ENCODE measurements at places on chromosomes 3 and 15.

GRCh38 chr3:127019449-127019848, 36.5 kb downstream of the PLXNA1 start:
- no peak for DNase-seq

DNA sequence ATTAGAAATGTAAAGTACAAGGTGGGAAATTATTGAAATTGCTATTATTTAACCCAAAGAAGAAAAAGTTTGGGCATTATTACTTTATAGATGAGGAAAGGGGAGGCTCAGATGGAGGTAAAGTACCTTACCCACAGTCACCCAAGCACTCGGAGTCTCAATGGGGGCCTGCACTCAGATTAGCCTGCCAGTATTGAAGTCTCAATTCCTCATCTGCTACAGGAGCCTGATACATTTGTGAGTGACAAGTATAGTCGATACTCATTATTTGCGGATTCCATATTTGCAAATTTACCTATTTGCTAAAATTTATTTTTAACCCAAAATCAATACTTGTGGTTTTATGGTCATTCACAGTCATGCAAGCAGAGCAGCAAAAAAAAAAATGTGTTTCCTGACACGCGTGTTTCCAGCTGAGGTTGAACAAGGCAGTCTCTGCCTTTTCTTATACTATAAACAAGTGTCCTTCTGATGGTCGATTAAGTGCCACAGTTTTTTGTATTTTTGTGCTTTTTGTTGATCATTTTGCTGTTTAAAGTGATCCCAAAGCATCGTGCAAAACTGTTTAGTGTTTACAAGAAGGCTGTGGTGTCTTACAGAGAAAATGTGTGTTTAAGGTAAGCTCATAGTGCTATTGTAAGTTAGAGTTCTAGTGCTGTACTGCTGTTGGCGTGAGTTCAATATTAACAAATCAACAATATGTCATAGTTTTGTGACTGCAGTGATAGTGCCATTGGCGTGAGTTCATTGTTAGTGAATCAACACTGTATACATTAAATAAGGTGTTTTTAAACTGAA, 48.0 kb downstream of the ARHGEF26 start:
- no peak for DNase-seq

- no peak for DNase-seq
Measured at GRCh38 chr3:188431553-188431952, 277.6 kb downstream of the LPP start.

GRCh38 chr3:126896067-126896441, 86.9 kb upstream of the PLXNA1 start:
- no peak for DNase-seq

DNA sequence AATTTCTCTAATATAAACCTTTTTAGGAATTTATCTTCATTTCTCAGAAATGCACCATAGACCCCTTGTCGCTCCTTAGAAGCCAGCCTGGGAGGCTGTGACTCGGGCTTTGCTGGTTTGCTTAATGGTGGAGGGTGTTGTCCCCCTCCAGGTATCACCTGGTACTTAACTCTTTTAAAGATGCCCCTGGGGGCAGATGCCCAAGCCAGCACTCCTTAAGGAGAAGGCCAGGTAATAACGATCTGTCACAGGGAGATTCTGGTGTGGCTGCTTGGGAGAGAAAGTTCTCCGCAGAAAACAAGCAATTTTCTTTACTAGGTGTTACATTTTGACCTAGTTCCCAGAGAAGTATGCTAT, 22.3 kb downstream of the EHD4 start:
- no peak for DNase-seq

DNA sequence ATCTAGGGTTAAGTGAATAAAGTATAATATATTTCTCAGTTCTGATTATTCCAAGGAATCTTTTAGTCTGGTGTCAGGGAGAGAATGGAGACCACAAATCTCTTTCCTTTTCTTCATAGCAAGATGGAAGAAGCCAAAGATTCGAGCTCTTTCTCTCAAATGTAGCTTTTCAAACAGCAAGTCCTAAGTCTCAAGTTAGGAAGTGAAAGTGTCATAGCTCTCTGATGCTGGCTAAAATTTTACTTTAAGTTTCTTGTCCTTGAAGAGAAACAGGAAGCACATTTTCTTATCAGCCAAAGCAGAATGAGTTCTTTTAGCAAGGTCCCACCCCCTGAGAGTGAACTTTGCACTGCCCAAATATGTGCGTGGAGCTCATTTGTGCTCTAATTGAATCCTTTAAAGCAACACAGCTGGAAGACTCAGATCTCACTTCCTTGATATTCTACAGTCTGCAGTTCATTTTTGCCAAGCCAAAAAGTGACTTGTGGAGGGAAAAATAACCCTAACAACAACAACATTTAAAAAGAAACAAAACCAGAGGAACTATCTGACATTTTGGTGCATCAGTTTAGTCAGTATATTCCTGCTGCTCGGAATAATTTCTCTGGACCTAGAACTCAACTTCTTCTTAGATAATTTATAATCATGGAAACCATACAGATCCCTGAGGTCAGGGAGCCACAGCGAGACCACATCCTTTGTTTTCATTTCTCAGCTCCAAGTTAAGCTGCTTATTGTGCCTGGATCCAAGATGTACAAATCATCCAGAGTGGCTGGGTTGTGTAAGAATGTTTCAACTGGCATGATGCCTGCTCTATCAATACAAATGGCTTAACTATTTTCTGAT, 238.7 kb upstream of the P2RY1 start:
- DNase-seq = peak; percentile 70

- DNase-seq = no peak
Measured at GRCh38 chr15:57692709-57693108, 13.8 kb upstream of the POLR2M start.

DNA sequence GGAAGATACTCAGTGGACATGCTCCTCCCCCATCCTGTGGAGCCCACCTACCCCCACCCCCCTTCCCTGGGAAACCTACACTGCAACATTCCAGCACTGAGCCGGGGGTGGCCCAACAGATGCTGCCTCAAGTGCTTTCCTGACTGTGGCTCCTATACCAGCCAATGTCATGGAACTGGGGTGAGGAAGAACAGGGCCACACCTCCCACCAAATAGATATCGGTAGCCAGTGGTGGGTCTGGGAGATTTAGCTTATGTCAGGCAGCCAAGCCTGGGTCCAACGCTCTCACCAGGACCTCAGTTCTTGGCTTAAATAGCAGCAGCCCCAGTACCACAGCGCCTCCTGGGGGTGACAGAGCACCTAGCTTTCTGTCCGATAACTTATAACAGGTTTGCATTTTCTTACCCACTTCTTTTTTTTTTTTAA, 30.3 kb downstream of the CDC25A start:
- DNase-seq = peak; percentile 70

DNA sequence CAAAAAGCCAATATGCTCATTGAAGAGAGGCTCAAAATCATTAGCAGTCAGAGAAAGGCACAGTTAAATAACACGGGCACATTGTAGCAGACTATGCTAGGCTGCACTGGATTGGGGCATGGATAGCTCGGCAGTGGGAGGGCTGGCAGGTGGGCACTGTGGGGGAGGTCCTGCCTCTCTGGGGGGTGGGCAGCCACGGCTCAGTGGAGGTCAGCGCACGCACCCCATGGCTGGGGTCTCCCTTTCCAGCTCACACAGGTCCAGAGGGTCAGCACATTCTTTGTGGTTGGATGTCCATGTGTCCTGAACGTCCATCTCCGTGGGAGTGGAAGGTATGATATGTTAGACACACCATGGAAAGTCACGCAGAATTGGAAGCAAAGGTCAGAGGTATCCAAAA, 18.4 kb upstream of the MGLL start:
- no peak for DNase-seq

GRCh38 chr3:190139365-190139764, 18.7 kb upstream of the P3H2 start:
- DNase-seq = no peak

- DNase-seq = no peak
Measured at GRCh38 chr3:9158865-9159630, 90.4 kb downstream of the SRGAP3 start.

- no peak for DNase-seq
Measured at GRCh38 chr3:186281176-186281575, 80.9 kb downstream of the DGKG start.

- DNase-seq = no peak
Measured at GRCh38 chr3:105014631-105015030, 352.1 kb upstream of the ALCAM start.

DNA sequence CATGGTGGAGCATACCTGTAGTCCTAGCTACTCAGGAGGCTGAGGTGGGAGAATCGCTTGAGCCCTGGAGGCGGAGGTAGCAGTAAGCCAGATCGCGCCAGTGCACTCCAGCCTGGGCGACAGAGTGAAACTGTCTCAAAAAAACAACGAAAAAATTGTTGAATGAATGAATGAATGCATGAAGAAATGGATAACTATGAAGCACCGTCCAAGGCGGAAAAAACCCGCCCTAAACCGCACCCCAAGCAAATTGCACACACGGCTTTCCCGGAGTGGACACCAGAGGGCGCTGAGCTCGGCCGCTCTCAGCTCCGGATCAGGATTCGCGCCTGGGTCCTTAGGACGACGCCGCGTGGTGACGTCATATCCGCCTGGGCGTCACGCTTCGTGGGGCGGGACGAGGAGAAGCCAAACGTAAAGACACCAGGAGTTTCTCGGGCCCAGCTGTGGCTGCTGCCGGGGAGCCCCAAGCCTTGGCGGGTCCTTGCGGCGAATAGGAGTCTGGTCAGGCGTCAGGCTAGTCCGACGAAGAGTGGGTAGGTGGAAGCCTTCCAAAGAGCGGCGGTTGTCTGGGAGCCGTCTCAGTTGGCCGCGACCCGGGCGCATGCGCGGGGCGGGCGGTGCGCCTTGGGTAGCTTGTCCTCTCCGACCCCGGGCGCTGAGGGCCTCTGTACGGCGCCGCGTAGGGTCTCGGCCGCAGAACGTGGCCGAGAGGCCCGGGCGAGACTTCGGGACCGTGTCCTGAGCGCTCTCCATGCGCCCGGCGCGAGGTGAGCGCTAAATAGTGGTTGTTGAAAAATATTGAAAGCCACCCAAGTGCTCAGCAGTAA, at the start of the genes HTD2 and RPP14:
TSS of gene HTD2 (plus strand) at position 639 of the 830 bp plus-strand sequence. CDS start 11,094 bp downstream, outside the sequence.
TSS of gene RPP14 (plus strand) at position 364 of the 830 bp plus-strand sequence. CDS start 4,085 bp downstream, outside the sequence.
- DNase-seq = peak; percentile 96

Measured in NCI-H82 (cell line).